Islet precursor cell (in vitro differentiated cells): ENCODE measurements at places on chromosomes 1 and 21.

- peak; percentile 70 for DNase-seq
These were observed 38.2 kb downstream of the SLC2A7 start for GRCh38 chr1:8987881-8988617.

DNA sequence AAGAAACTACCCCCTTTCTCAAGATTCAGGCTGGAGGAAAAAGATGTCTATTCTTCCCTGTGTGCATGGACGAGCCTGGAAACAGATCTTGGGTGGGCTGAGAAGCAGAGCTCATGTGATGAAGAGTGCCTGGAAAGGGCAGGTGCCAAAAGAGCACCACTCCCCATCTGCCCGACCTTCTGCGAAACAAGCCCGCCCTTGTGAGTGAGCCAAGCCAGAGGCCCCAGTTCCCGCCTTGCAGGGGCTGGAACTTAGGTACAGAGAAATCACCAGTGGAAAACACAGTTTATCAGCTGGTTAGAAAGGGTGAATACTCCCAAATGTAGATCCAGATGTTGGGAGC is 26.7 kb upstream of the A3GALT2 start:
- DNase-seq = no peak

GRCh38 chr1:44154049-44154448 is 12.6 kb upstream of the KLF18 start:
- no peak for DNase-seq

GRCh38 chr1:107682467-107682866 is 282.5 kb downstream of the VAV3 start:
- no peak for DNase-seq

DNA sequence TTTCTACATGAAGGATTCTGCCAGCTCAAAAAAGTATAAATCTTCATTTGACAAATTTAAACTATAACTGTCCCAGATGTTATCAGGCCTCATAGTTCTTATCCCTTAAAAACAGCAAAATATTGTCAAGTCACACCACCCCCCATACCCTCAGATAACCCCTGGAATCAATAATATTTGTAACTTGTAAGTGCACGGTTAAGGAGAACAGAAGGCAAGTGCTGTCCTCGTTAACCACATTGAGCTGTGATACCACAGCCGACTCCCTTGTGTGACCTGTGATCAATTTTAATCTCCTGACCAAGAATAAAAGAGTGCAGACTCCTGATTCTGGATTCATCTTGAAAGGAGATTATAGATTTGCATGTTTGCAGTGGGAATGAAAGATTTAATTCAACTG is 310.7 kb downstream of the DPYD start:
- no peak for DNase-seq

DNA sequence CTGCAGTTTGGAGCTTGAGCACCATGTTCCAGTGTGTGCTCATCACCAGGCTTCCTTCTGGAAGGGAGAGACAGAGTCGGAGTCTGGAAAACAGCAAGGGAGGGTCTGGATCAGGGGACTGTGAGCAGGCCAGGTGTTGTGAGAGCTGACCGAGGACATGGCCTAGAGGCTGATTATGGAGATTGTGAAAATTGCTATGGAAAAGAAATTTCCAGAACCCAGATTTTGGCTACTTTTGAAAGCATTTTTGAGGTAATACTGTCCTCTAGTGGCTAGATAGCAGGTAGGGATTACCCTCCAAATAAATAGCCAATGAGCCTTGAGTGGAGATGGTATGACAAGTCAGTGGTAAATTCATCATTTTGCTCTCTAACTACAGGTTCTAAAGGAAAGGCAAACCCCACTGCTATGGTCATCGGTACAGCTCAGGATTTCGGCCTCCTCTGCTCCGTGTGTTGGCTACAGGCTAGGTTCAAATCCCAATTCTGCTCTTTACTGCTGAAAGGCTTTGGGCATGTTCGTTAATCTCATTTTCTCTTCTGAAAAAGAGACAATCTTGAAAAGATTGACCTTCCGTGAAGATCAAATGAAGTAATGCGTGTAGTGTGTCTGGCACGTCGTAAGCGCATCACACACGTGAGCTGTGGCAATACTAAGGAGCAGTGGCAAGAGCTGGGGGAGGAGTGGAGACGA is 1.0 kb upstream of the HAO2 start:
- DNase-seq = no peak

DNA sequence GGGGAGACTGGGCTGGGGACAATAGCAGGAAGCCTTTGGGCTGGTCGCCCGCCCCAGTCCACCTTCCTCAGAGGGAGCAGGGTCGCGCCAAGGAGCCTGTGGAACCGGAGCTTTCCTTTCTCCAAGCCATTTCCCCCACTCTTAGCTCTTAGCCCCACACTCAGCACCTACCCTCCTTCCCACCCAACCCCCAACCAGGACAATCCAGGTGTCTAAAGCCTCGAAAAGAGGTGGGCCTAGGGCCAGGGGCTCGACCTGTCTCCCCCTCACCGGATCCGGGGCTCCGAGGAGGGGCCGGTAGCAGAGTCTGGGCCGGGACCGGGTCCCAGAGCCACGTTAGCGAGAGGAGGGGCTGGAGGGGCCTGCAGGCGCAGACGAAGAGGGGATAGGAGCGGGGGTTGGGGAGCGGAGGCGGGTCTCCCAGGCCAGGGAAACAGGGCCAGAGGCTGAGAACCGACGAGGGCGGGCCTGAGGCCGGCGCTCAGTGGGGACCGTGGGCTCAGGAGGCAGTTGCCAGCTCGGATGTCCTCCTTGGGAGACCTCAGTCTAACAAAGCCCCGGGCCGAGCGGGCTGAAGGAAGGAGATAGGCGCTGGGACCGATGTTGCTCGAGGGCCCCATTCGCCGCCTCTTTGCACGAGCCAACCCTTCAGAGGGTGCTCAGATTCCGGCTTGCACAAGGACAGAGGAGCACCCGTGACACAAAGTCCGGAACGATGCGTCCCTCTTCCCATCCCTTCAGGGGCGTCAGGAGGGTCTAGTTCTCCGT is 943 bp downstream of the SEMA6C start:
- DNase-seq = peak; percentile 63

DNA sequence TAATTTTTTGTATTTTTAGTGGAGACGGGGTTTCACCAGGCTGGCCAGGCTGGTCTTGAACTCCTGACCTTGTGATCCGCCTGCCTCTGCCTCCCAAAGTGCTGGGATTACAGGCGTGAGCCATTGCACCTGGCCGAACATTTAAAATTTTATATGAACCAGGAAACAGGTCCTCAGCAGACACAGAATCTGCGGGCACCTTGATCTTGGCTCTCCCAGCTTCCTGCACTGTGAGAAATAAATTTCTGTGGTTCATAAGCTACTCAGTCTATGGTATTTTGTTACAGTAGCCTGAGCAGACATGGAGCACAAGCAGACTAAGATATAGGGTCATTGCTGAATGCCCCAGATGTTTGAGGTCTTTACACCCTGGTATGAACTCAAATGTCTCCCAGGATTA is 23.6 kb upstream of the CTH start:
- DNase-seq = no peak

GRCh38 chr1:183989078-183989577 is 48.4 kb downstream of the COLGALT2 start:
- peak; percentile 78 for DNase-seq

DNA sequence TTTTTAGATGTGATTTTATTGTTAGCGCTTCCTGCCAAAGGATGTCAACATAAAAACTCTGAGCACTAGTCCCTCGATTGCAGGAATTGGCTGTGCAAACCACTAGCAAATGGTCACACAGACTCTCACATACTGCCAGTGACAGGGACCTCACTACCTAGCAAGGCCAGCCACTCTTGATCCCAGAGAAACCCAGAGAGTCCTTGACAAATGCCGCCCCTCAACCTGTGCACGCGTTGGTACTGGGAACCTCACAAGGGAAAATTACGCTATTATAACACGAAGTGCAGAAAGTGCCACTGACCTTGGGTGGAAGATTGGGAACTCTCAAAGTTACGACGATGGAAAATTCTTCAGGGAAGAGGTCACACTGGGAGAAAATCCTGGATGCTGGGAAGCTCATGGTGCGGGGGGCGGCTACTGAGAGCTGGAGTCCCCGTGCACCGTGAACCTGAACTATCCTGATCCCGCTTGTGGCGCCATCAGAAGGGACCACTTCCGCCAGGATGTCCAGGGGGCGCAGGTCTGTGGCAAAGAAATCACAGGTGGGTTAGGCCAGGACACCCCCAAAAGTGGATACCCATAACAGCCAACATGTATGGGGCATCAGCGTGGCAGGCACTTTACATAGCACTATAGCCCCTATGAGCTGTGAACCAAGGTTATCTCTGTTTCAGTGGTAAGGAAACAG is 5.9 kb upstream of the KRTAP10-4 start:
- no peak for DNase-seq

- DNase-seq = no peak
These were observed 514.0 kb upstream of the TMPRSS15 start for GRCh38 chr21:18917622-18918021.

GRCh38 chr1:97816927-97817326 is 103.9 kb downstream of the DPYD start:
- DNase-seq = no peak

- no peak for DNase-seq
These were observed 19.8 kb upstream of the LY9 start for GRCh38 chr1:160776178-160776577.

GRCh38 chr21:42084079-42084478 is 13.0 kb downstream of the UMODL1 start:
- no peak for DNase-seq

- peak; percentile 45 for DNase-seq
These were observed 6.9 kb downstream of the PLA2G5 start for GRCh38 chr1:20076710-20077461.

- DNase-seq = no peak
These were observed 134.6 kb downstream of the GLIS1 start for GRCh38 chr1:53604291-53604919.

DNA sequence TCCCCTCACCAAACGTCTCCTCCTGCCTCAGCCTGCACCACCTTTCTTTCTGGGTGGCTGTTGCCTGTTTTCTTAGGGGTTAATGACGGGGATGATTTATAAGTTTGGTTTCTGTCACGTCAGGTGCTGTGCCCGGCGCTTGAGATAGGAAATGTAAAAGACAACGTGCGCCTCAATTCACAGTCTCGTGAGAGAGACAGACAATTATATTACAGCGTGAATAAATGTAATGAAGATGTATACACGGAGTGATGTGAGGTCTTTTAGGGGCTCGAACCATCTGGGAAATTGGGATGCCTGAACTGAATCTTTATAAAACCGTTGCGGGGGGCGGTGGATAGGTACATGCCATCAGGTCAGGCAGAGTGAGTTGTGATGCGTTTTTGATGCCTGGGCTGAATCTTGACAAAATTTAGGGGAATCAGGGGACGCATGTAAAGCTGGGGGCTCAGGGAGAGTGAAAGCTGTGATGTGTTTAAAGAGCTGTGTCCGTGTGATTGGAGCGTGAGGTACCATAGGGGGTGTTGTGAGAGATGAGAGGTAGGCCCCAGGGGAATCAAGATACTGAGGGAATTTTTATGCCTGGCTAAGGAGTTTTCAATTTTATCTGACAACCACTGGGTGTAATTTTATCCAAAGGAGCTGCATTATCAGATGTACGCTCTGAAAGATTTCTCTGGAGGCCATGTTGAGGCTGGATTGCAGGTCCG is 831 bp downstream of the TIPRL start:
- no peak for DNase-seq

DNA sequence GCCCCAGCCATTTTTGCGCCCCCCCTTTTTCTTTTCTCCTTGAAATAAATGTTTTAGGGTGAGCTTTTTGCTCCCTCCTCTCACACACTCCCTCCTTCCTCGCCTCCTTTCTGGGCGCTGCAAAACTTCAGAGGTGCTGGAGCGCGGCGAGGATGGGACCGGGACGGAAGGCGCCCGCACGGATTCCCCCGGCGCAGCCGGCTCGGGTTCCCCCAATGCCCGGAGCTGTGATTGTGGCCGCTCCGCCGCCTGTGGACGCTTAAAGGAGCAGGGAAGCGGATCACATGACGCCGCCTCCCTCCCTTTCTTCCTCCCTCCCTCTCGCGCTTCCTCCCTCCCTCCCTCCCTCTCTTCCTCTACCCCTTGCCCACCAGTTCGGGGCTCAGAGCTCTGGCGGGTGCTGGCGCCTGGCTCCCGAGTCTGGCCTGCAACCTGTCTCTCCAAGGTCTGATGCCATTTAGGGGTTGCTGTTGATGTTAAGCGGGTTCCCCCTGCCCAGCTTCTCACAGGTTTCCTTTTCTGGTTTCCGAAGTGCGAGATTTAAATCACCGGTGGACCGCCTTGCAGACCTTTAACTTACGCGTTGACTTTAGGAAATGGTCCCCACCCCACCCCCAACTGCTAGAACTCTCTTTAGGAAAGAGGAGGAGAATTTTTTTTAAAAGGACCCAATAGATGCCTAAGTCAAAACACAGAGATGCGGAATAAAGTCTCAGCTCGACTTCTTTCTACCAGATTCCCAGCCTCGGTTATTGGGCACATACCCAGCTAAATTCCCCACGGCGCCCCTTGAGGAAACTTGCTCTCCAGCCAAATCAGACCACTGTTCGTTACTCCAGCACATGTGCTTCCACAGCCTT is at the start of gene WLS:
TSS of gene WLS (minus strand) at position 235 of the 860 bp plus-strand sequence. CDS start at position 11, 224 bp downstream.
- DNase-seq = peak; percentile 92

- DNase-seq = no peak
These were observed 30.1 kb downstream of the B3GALT2 start for GRCh38 chr1:193156117-193156821.

GRCh38 chr1:94418664-94419655 is 771 bp downstream of the ABCD3 start:
- peak; percentile 68 for DNase-seq

- no peak for DNase-seq
These were observed 83.2 kb downstream of the PLPP3 start for GRCh38 chr1:56496158-56496557.

DNA sequence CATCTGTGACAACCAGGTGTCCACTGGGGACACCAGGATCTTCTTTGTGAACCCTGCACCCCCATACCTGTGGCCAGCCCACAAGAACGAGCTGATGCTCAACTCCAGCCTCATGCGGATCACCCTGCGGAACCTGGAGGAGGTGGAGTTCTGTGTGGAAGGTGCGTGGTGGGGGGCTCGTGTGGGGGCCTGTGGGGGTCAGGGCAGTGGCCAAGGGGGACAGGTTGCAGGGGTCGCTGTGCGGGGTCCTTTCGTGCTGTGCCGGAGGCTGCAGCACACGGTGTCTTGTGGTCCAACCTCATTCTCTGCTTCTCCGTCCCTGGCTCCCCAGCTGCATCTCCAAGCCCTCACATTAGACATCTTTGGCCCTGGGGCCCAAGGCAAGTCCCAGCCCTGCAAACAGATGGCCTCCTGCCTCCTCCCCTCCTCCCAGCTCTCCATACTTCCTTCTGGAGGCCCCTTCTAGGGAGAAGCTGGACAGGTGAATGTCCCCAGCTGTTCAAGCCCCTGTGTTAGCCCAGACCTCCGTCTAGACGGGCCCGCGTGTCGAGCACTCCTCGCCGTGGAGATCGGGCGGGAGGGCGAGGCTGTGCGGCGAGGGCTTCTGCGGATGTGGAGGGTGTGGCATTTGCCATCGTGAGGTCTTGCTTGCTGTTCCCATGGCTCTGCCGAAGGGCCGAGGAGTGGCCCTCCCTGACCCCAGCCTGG is 2.5 kb downstream of the AGRN start:
- no peak for DNase-seq
